Stimulated activated naive CD8-positive, alpha-beta T cell treated with anti-CD3 and anti-CD28 coated beads, Interleukin-15, amount 100 ng/mL, for 72 hours (primary cell): ENCODE measurements at places on chromosomes 1 and 21.
A peak's percentile ranks its signal among the peaks of the same experiment; 100 is the strongest.

- DNase-seq: peak; percentile 87
These were observed 1.1 kb upstream of the LCK start for GRCh38 chr1:32249831-32250525.

GRCh38 chr1:182702826-182703524 is 18.6 kb upstream of the RGS8 start:
- DNase-seq: no peak

DNA sequence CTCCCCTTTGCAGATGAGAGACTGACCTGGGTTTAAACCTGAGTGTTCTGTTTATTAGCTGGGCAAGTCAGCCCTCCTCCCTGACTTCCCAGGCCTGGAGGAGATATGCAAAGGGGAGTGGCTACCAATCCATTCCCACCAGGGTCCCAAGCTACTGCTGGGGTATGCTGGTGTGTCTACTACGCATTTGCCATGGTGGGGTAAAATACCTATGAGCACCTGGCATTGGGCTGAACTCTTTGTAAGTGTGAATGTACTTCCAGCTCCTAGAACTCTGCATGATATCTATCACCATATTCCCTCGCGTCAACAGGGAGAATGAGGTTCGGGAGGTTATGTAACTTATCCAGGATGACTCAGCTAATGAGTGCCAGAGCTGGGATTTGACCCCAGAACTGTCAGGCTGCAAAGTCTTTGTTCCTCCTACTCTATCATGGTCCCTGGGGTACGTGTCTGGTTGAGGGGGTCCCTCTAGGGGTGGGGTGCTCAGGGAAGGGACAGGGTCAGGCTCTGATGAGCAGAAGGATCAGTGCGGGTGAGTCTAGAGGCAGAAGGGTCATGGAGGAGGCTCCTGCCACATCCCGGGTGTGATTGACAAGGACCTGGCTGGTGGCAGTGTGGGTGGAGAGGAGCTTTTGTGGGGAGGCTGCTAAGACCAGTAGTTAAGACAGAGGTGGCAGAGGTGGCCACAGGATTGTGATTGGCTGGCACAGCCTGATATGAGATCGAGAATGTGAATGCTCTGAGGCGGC is 16.7 kb downstream of the AMPD2 start:
- DNase-seq: no peak

- no peak for DNase-seq
These were observed 25.6 kb downstream of the SLX9 start for GRCh38 chr21:44965251-44966022.

DNA sequence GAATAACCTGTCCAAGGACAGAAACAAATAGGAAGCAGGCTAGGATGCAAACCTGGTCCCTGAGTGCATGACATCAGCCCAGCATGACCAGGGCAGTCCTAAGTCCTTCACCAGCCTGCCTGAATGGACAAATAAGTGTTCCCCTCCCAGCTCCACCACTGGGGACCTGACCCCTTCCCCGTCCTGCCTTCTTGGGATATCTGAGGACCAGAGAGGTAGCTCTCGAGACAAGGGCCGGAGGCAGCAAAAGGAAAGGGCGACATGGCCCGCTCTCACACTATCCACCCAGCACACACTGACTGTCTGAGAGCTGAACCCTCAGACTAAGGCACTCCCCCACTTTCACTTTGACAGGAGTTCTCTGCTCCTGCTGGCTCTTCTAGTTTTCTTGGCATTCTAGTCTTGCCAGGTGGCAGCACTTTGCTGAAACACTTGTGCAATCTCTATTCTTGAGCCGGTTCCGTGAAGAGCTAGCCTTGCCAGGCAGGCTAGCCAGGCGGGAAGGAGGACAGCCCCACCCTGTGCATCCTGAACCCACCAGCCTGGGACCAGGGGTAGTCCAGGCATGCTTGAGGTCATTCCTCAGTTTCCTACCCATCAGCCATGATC is 251.1 kb upstream of the RAB4A start:
- DNase-seq: no peak

GRCh38 chr1:39142401-39143060 is 62.0 kb upstream of the MACF1 start:
- DNase-seq: no peak

DNA sequence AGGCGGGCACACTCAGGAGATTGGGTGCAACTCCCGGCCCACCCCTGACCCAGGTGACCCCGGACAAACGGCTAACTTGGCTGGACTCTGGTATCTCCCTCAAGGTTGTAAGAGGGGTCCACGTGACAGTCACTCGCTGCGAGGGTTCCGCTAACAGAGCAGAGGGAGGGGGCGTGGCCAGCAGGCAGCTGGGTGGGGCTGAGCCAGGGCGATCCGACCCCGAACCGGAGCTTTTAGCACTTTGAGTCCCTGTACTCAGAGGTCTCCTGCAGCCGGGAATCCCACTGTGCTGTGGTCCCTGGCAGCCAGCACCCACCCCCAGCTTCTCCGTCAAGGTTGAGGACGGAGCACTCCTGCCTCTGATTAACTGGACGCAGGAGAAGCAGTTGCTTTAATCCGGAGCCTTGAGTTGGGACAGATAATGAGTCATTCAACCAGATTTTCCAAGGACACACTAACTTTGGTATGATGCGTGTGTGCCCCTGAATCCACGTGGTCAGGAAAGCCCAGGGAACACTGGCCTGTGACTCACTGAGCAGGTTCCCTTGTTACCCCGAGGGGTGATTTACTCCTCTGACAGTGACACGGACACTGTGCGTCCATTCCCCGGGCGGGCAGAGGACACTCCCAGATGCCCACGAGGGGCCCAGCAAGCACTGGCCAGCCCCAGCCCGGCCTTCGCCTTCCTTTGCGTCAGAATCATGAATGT is 16.8 kb downstream of the TRPM2 start:
- no peak for DNase-seq

DNA sequence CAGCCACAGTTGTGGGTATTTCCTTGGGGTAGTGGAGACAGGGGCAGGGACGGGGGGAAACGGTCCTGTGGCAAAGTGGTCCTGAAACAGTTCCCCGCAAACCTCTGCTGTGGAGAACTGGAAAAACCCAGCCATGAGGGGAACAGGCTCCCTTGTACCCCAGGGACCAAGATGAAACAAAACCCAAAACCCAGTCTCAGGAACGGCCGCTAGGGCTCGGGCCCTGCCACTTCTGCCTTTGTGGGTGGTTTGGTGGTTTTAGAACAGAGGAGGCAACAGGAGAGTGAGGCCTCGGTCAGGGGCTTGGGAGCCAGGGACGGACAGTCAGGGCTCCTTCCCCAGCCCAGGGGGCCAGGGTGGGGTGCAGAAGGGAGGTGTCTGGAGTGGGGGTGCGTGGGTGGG is 24.8 kb upstream of the EDN2 start:
- no peak for DNase-seq

DNA sequence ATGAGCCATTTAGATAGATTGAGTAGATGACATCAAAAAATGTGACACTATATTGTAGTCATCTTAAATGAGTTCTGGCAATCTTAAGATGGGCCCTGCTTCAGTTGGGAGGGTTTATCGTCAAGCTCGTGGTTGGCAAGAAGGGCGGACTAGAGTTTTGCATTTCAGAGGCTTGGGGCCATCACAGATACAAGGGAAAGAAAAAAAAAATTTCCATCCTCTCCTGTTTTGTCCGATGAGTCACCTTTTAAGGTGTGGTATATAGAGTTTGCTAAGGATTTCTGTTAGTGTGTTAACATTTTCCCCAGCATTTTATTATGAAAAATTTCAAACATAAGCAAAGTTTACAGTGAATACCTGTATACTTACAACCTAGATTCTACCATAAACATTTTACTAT is 31.8 kb upstream of the KCNQ4 start:
- no peak for DNase-seq

DNA sequence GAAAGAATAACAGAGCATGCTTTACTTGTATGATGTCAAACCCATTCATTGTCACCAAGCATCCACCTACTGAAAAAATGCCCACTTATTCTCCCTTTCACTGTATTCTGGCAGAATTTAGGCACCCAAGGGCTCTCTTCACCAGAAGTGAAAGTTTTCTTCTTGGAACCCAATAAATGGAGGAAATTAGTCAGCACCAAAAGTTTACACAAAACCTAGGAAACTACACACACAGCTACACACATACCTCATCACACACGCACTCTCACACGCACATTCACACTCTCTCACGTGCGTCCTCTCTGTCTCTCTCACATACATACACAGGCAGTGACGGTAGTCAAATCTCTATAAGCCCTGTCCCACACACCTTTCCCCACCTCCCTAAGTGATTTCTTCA is 37.6 kb downstream of the MCOLN2 start:
- peak; percentile 16 for DNase-seq

DNA sequence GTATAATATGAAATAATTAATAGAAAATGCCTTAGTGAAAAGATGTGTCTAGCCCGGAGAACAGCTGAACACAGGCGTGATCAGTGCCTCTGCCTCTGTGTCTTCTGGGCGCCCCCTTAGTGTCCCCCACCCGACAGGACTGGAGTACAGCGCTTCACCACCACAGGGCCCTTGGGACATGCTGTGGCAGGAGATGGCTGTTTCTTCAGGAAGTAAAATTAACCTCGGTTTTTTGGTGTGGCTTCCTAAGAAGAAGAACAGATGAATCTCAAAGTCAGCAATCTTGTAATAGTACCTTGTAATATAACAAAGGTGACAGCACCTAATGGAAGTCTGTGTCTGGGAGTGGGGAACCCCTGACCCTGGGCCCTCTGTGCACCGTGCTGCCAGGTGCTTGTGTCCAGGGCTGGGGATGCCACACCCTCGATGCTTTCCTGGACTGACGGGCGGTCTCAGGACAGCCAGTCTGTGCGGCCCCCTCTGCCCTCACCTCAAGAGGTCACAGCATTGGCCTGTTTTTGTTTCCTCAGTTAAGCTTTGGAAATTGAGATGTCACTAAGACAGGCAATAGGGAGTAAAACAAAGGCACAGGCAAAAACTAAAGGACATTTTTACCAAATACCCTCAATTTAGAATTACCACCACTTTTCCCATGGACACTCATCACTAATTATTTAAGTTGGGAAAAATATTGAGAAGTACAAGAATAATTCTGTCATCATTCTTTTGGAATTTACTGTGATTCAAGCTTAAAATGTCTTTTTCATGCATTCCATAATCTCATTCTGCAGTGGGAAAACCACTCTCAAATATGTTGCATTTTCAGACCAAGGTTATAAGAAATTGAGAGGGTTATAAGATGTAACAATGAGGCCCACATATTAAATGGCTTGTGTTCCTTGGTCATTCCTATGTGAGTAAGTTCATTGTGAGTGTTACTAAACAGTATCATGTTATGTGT is 79.3 kb downstream of the ADARB1 start:
- DNase-seq: no peak

- DNase-seq: no peak
These were observed 50.7 kb downstream of the MAB21L3 start for GRCh38 chr1:116161877-116162390.

DNA sequence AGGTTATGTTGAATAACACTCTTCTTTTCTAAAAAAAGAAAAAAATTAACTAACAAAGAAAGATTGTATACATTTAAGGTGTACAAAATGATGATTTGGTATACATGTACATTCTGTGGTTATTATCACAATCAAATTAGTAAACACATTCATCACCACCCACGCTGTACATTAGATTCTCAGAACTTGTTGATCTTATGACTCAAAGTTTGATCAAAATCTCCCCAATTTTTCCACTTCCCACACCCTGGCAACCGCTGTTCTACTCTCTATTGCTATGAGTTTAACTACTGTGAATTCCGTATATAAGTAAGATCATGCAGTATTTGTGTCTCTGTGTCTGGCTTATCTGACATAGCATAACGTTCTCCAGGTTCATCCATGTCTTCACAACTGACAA is 469.5 kb upstream of the CHRM3 start:
- DNase-seq: no peak

- peak; percentile 27 for DNase-seq
These were observed 1.3 kb downstream of the ARL8A start for GRCh38 chr1:202143011-202143767.

- no peak for DNase-seq
These were observed 18.4 kb downstream of the MTHFR start for GRCh38 chr1:11787251-11787803.

- DNase-seq: no peak
These were observed 111.1 kb upstream of the BEND5 start for GRCh38 chr1:48887796-48888195.

GRCh38 chr21:31658053-31658452 is 1.4 kb upstream of the SOD1 start:
- no peak for DNase-seq

DNA sequence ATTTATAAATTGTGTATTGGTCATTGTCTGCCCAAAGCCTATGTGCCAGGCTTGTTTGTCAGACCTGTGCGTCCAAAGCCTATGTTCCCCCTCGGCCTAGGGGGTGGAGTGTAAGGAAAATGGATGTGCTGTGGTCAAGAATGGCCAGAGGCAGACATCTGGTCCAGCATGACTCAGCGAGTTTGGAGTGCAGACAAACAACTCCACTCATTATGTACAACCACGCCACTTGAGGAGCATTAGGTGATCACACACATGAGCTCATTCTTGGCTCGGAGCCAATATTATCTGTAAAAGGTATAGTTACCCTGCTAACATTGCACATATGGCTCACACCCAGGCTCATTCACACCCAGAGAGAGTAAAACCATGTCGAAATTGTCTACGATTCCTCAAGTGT is 1047.6 kb upstream of the ADGRL4 start:
- DNase-seq: no peak
